Mesendoderm (in vitro differentiated cells): ENCODE measurements at places on chromosomes 6 and 20.

DNA sequence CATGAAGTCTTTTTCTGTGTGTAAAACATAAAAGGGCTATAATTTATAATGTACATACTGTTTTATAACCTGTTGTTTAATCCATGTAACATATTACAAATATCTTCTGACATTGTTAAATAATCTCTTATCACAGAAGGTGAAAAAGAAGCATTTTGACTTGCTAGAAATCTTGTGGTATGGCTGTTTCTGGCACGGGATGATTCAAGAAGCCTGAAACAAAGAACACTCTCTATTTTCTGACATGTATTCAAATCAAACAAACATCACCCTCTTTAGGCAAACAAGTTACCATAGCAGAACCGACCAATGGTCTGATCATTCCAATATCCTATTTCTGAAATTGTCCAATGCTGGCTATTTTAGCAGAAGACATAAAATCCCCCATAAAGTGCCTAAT is 55.4 kb downstream of the HS3ST5 start:
- DNase-seq = no peak

- DNase-seq = no peak
Measured at GRCh38 chr6:116763906-116764628, 1.5 kb downstream of the FAM162B start.

DNA sequence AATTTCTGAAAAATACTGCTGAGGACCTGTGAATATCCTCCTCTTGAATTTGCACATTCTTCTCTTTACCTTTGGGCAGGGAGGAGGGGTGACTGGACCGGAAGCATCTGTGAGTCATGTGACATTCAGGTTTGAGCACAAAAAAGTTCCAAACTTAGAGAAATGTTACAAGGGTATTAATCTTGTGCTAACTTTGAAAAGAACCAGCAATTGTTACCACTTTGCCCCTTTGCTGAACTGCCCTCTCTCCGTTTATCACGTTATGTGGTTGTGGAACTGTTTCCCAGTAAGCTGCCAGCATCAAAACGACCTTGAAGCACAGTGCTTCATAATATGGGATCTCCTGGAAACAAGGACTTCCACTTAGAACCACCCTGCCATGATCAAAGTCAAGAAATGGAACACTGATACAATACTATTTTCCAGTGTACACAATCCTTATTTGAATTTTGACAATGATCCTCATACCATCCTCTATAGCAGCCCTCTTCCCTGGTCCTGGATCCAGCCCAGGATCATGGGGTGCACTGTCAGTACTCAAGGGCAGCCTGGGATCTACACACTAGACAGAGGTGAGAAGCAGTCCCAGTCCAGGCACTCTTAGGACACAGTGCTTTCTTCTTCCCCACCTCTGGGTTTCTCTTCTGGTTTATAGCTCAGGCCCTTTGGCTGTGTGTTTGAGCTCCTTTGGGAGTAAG is 2.3 kb upstream of the TUBB1 start:
- no peak for DNase-seq

- DNase-seq = peak; percentile 16
Measured at GRCh38 chr6:88566746-88567534, 396.5 kb downstream of the RNGTT start.

DNA sequence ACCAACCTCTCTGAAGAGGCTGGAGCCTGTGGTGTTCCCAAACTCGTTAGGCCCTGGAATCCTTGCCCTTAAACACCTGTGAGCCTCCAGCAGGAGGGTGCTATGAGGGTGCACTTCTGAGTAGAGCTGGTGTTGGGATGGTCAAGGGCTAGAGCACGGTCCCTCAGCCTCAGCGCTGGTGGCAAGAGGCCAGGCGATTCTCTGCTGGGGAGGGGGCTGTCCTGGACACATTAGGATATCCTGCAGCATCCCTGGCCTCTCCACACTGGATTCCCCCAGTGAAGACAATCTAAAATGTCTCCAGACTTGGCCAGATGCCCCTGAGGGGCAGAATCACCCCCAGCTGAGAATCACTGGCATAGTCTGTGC is 157.8 kb downstream of the SYCP2 start:
- DNase-seq = no peak

- DNase-seq = peak; percentile 74
Measured at GRCh38 chr20:37251825-37252477, 9.7 kb downstream of the GHRH start.

GRCh38 chr6:37279366-37280134 is 21.6 kb upstream of the TMEM217 start:
- no peak for DNase-seq

DNA sequence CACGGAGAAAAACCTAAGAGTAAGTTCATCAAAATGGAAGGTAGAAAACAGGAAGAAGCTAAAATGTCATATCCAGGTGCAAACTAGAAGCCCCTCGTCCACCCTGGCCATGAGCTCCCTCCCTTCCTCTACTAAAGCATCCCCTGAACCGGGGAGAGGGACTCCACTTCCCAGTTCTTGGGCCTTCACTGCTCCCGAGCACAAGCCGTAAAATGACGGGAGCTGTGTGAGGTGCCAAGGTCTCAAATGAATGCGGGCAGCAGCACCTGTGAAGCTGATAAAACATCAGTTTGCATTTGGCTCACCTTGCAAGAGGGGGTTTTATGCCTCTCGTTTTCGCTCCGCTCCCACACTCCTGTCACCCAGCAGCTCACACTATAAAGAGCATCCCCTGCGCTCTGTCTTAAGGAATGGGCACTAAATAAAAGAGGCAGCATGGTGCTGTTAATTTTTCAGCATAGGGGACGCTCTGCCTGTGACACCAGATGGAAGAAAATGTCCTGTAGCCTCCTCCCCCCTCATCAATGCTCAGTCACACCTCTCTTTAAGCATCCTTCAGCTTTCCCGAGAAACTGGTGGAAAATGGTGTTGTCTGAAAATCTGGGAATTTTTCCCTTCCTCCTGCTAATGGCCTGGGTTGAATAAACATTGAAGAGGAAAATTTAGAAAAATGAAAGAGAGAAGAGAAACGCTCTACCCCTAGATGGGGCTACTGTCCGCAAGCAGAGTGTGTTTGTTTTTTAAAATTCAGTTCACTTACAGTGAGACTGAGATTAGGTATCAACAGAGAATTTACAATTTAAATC is 563.0 kb upstream of the AGPAT4 start:
- DNase-seq = no peak

GRCh38 chr6:10886691-10887502 is at the start of gene SYCP2L:
Gene SYCP2L, plus strand, starts transcription at chr6:10887052. Its CDS starts 75 bp downstream, at chr6:10887127.
- peak; percentile 97 for DNase-seq

GRCh38 chr20:34312024-34312460 is 8.9 kb upstream of the AHCY start:
- no peak for DNase-seq

DNA sequence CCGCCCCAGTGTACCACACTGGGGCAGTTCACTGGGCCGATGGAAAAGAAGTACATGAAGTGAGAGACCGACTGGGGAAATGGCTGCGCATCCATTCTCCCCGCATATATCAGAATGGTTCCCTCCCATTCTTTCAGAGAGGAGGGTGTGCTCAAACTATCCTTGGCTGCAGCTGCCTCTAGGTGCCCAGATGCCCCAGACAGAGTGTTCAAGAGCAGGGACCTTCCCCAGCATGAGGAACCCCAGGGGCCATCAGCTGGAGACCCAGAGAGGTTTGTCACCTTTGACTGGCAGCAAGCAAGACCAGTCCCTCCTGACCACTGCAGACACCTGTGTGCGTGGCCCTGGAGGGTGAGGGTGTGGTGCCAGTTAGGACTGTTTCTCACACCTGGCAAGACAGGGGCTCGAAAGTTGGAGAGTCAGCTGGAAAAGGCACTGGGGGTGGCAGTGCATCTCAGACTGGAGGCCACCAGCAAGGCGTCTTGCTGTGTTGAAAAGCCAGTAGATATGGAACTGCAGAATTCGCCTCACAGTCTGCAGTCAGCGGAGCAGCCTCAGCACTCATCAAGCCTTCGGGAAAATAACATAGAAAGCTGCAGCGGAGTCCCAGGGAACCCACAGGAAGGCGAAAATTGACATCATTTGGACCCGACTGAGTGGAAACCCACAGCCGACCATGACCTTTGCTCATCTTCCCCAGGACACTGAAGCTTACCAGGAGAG is 76.7 kb downstream of the GPR6 start:
- no peak for DNase-seq

GRCh38 chr6:106496823-106497222 is 132.5 kb downstream of the RTN4IP1 start:
- DNase-seq = no peak

DNA sequence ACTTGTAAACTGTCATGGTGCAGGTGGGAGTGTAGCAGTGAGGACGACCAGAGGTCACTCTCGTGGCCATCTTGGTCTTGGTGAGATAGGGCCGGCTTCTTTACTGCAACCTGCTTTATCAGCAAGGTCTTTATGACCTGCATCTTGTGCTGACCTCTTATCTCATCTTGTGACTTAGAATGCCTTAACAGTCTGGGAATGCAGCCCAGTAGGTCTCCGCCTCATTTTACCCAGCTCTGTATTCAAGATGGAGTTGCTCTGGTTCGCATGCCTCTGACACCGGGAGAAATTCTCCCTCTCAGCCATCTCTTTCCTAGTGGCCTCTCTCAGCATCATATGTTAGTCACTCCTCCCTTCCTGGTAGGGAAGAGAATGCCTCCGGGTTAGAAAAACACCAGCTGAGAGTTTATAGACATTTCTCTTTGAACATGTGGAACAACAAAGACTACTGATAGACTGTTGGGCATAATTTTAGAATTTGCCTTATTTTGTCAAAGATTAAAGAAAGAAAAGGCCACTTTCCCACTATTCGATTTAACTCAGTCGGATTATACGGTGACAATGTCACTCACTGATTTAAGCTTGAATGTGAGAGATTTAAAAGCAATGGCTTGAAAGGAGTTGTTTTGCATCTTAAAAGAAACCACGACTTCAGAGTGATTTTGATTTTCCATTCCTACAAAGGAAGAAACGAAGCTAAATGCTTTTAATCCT is 67.9 kb upstream of the SNX9 start:
- DNase-seq = peak; percentile 46

DNA sequence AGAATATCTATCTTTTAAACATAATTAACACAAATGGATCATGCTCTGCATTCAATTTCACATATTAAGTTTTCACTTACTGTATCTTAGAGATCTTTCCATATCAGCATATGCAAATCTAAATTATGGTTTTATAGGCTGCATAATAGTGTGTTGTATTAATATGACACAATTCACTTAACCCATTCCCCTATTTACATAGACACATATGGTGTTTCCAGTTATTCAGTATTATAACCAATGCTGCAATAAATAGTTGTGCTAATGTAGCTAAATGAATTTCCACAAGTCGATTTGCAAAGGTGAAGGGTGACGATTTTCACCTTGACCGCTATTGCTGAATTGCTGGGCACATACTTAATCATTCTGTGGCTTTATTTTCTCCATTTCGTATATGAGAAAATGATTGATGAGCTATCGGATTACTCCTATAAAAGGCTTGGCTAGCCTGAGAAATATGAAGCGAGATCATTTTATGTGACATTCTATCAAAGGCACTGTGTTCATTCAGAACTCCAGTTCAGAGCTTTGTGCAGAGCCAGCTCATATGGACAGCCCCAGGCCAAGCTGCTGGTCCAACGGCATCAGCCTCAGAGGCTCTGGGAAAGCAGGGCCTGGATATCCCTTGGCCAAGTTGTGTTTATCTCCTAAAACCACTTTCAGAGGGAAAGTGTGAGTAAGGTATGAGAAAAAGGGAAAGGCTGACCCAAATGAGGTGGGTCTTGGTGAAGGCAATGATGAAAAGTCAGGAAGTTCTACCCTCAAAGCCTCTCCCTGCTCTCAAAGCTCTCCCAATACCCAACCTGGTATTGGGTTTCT is 50.8 kb downstream of the GFOD1 start:
- no peak for DNase-seq

DNA sequence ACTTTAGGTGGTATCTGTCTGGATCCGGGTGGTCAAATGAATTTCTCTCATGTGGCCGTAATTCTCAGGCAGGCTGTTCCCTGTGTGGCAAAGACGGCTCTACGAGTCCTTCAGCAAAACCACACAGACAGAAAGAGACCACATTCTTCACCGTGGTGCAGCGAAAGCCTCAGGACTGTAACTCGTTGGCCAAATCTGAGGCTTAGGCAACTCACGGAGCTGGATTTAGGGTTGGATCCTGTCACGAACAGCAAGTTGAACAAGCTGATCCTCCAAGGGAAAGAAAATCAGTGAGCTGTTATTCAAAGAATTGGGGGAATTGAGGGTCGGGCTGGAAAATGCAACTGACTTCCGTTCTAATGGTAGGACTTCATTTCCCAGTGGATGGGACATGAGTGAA is 167.4 kb downstream of the ZMYND8 start:
- no peak for DNase-seq

DNA sequence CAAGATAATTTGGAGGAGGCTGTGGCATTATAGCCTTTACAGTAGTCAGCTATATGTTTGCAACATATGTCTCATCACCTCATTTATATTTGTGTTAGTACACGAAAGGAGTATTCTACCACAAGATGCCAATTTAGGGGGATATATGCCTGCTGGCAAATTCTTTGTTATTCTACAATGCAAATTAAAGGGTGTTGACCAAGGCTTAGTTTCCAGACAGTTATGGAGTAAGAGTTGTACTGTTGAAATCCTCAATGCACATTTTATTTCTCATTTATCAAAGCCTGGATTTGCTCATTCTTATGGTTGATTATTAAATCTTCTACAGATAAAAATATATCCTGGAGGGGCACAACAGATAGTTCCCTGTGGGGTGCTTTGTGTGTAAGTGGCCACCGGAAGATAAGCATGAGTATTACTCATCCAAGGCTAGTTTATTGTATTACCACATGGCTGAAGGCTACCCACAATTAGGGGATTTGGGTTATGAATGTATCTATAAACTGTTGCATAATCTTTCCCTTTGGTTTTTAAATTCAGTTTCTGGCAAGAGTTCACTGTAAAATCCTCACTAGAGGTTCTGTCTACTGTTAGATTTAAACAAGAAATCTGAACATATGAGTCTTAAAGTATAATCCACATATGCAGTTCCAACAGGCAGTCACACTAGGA is 9.0 kb downstream of the CST9 start:
- no peak for DNase-seq

DNA sequence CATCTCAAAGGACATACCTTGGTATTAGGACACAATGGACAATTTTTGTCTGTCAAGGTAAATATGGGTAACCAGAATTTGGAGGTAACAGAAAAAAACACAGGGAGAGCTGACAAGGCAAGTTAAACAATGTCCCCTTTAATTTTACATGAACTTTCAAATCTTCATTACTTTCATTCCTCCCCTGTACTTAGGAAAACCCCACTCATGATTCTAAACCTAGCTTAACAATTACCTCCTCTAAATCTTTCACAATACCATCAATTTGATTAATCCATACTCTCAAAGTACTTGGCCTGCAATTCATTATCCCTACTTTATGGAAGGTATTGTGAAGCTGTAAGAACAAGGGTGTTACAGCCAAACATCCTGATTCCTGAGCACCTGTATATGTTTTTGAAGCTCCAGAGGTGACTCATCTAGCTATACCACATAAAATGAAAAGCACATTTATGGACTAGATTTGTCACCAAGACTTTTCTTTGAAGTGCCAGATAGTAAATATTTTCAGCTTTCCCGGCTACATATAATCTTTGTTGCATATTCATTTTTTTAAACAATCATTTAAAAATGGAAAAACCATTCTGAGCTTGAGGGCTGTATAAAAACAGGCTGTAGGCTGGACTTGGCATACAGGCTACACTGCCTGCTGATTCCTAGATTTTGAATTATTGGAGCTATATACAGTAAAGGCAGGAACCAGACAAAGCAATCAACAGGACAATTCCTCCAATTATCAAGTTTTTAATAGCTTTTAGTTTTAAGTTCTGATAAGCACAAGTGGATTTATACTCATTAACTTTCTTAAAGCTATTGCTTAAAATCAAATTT is 22.9 kb downstream of the DEK start:
- no peak for DNase-seq
